ENCODE measurements at places on chromosomes 6 and 20.
A peak's percentile ranks its signal among the peaks of the same experiment; 100 is the strongest.

- peak; percentile 71 for DNase-seq
Measured at GRCh38 chr6:24855395-24856245, 56.9 kb upstream of the ARMH2 start.

- no peak for DNase-seq
Measured at GRCh38 chr6:130760006-130760405, 67.2 kb upstream of the SMLR1 start.

DNA sequence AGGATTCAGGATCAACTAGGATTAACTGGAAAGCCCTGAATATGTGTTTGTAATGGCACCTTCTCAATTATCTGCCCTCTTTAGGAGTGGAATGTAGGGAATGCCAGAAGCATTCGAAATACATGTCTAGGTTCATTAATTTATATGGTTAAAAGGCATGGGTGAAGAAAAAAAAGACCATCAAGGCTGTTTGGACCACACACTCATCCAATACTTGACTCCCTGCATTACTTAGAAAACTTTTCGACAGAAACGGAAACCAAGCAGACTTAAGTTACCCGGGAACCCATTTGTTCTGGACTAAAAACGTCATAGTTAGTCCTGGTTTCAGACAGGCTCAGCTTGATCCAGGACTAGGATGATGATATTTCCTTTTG, 33.2 kb downstream of the SLC2A10 start:
- DNase-seq: no peak

DNA sequence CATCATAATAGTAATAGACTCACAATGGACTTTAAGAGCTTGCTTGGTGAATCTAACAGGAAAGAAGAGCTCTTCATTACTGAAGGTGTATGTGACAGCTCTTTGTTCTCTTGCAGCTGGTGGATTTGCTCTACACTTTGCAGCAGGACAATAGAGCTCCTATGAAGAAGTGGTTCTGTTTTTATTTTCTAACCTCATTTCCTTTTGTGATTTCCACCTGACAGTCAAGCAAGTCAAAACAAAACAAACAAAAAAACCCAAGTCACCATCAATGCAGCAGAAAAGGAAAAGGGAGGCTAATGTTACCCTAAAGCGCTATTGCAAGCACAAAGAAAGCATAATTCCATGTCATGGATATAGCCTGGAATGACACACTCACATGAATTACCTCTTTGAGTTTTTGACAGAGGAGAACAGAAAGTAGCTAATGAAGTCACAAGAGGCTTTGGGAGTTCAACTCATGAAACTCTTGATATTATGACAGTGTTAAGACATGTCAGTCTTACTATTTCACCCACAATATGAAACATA, 1188.1 kb downstream of the EPHA7 start:
- peak; percentile 75 for DNase-seq

DNA sequence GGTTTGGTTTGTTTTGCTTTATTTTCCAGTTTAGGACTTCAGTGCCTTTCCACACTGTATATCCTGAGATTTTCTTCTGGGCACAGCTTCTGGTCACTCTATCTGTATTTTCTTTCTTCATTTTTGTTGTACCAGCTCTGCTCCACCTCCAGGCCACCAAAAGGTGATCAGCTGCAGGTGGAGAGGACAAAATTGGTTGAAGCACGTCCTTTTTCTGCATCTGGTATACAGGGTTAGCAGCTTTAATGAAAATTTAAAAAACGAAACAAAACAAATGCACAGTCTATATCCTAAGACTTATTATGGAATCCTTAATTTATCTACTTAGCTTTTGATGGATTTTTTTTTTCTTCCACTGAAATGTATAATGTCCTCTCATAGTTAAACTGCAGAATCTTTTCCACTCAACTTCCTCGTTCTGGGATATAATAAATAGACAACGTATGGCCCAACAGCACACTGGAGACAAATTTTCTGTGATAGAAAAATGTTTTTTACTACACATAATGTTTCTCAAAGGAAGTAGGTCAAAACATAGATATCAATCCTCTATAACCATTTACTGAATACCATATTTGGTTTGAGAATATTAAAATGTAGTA, 10.7 kb upstream of the SOBP start:
- no peak for DNase-seq

DNA sequence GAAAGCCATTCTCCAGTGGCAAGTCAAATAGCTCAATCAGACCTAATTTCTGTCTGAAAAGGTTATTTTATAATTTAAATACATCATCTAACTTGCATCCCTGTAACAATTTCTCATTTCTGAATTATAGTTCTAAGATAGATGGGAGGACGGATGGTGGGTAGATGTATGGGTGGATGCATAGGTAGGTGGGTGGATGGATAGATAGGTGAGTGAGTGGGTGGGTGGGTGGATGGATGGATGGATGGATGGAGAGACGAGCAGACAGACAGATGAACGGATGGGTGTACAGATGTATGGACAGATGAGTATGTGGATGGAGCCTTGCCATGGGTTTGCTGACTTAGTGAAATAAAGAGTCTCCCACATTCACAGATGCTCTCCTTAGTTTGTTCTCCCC, 20.0 kb downstream of the PDE10A start:
- no peak for DNase-seq

- no peak for DNase-seq
Measured at GRCh38 chr6:3926150-3926482, 76.9 kb downstream of the FAM50B start.

GRCh38 chr6:45483021-45483420, 105.3 kb upstream of the SUPT3H start:
- DNase-seq: no peak

All from NCI-H1105 (cell line).